ENCODE measurements at places on chromosomes 3 and 15. TPM values are rescaled to one million over a fixed set of nuclear protein-coding genes. Genes with fewer than 3 reads are reported as not detected.

The KCNMB3 gene
- total RNA-seq, result 0.83 TPM

The LSG1 gene
- 51.7 TPM for total RNA-seq

The PPARG gene
- total RNA-seq, result 13.2 TPM

The MAP1A gene
- total RNA-seq, result 5.7 TPM

The BFSP2 gene
- total RNA-seq, result not detected

- H3K4me1 ChIP-seq, result no peaks in the 10 kb centered on the region
- DNase-seq, result no peak
- no peaks in the 10 kb centered on the region for H3K27me3 ChIP-seq
- H3K36me3 ChIP-seq, result no peaks in the 10 kb centered on the region
These were observed 126.5 kb upstream of the MITF start for GRCh38 chr3:69612791-69613190.

GRCh38 chr15:29568840-29569532 is 253.3 kb downstream of the TJP1 start:
- DNase-seq, result no peak
- no peak overlapping the region for H3K27ac ChIP-seq
- peaks cover 18% of the 10 kb centered on the region for H3K4me1 ChIP-seq
- H3K4me3 ChIP-seq, result no peak overlapping the region

DNA sequence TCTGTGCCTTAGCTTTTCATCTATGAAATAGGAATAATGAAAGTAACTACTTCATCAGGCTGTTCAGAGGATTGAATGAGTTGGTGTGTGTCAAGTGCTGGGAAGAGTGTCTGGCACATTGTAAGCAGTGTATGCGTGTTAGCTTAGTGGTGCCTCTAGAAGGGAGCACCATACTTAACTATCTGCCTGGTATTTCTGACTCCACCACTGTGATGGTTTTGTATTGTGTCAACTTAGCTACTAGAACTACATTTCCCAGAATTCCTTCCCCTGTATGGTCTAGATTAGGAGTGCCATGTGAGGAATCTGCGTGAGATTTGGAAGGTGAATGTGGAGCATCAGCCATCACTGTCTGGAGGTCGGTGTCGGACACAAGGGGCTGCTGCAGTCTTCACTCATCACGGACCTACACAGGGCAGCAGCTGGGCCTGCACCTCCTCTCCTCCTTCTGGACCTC is 115.4 kb upstream of the GALNT15 start:
- H3K4me3 ChIP-seq, result no peak overlapping the region
- DNase-seq, result no peak
- peaks cover 35% of the 10 kb centered on the region for H3K4me1 ChIP-seq

- no peaks in the 10 kb centered on the region for H3K27me3 ChIP-seq
- H3K4me3 ChIP-seq, result no peak overlapping the region
- H3K36me3 ChIP-seq, result no peaks in the 10 kb centered on the region
- no peaks in the 10 kb centered on the region for H3K4me1 ChIP-seq
- no peak for DNase-seq
These were observed 140.3 kb upstream of the SEMA6D start for GRCh38 chr15:47577000-47577399.

- DNase-seq, result no peak
- peak overlapping the region; percentile 44 for H3K4me3 ChIP-seq
- H3K4me1 ChIP-seq, result peaks cover 23% of the 10 kb centered on the region
- peak overlapping the region; percentile 40 for H3K27ac ChIP-seq
- peaks cover 8% of the 10 kb centered on the region for H3K27me3 ChIP-seq
These were observed 54.5 kb downstream of the CPN2 start for GRCh38 chr3:194296454-194297263.

DNA sequence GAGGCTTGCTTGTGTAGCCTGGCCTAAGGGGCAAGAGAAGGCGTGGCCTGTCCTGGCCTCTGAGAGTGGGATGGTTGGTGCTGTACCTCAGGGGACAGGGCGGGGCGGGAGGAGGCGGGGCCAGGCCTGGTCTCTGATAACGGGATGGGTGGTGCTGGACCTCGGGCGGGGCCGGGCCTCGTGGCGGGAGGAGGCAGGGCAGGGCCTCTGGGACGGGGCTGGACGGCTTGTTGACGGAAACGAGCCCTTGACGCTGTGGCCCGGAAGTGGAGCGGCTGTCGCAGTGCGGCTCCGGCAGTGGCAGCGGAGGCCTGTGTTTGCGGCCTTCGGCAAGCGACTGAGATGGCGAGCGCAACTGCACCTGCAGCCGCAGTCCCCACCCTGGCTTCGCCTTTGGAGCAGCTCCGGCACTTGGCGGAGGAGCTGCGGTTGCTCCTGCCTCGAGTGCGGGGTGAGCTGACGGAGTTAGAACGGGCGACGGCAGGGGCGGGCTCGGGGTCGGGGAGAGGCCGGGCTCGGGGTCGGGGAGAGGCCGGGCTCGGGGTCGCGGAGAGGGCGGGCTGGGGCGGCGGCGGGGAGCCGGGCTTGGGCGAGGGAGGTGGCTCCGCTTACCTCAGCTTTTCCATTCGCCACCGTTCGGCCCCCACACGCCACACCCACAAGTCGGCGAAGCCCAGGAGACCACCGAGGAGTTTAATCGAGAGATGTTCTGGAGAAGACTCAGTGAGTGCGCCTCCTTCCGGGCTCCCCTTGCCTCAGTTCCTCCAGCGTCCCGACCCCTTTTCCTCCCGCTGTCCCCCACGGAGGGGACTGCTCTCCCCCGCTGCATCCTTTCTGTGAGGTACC is at the start of gene CCNDBP1:
CCNDBP1 (plus strand) TSS at position 247 of the 846 bp plus-strand sequence; CDS start at position 343, 96 bp downstream.
- DNase-seq, result peak; percentile 97
- peak within 1 kb of the TSS; percentile 91 for H3K4me3 ChIP-seq
- peaks cover 27% of the 10 kb centered on the region for H3K36me3 ChIP-seq
- H3K27ac ChIP-seq, result peak within 1 kb of the TSS; percentile 89

GRCh38 chr3:90011131-90011530 is 903.7 kb downstream of the EPHA3 start:
- DNase-seq, result no peak
- no peaks in the 10 kb centered on the region for H3K27me3 ChIP-seq
- no peak overlapping the region for H3K4me3 ChIP-seq
- peaks cover 5% of the 10 kb centered on the region for H3K4me1 ChIP-seq
- H3K27ac ChIP-seq, result no peak overlapping the region
- no peaks in the 10 kb centered on the region for H3K36me3 ChIP-seq

DNA sequence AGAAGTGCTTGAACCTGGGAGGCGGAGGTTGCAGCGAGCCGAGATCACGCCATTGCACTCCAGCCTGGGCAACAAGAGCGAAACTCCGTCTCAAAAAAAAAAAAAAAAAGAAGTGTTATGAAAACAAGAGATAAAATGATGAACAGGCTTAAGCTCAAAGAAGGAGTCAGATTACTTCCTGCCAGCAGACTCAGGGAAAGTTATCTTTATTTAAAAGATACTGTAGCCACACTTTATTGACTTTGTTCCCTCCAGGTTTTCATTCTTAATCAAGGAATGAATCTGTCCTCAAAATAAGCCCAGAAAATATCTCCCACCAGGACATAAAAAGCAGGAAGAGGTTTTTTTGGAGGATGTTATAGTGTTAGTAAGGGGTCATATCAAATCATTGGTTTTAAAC is 176.5 kb upstream of the KCNMB2 start:
- H3K4me1 ChIP-seq, result no peaks in the 10 kb centered on the region
- no peaks in the 10 kb centered on the region for H3K36me3 ChIP-seq
- no peak overlapping the region for H3K27ac ChIP-seq
- no peak overlapping the region for H3K4me3 ChIP-seq

- no peaks in the 10 kb centered on the region for H3K36me3 ChIP-seq
- no peak overlapping the region for H3K4me3 ChIP-seq
- DNase-seq, result no peak
- peak overlapping the region; percentile 41 for H3K27ac ChIP-seq
These were observed 54.0 kb downstream of the MBNL1 start for GRCh38 chr3:152322756-152323155.

- no peak overlapping the region for H3K4me3 ChIP-seq
- no peaks in the 10 kb centered on the region for H3K27me3 ChIP-seq
- DNase-seq, result no peak
- peaks cover 19% of the 10 kb centered on the region for H3K4me1 ChIP-seq
- H3K27ac ChIP-seq, result peak overlapping the region; percentile 73
- H3K36me3 ChIP-seq, result peaks cover 57% of the 10 kb centered on the region
These were observed 48.6 kb upstream of the LDHAL6B start for GRCh38 chr15:59157840-59158700.
